A172 (cell line): ENCODE measurements at places on chromosomes 6 and 20. TPM values are rescaled to one million over a fixed set of nuclear protein-coding genes. Genes with fewer than 3 reads are reported as not detected.
A peak's percentile ranks its signal among the peaks of the same experiment; 100 is the strongest.

DNA sequence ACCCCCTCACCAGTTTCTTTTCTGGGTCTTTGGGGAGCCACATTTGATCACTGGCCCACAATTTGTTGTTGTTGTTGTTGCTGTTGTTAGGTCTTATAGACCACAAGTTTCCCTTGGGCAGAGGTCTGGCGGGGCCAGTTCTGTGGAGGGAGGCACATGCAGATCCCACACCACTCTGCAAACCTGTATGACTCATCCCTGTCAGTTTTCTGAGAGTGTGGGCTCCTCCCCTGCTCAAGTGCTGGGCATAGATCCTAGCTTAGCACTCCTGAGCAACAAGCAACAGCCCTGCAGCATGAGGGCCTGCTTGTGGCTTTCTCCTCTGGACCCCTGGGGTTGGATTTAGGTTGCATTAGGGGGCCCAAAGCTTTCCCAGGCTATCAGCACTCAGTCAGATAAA is 411.1 kb upstream of the HTR1E start:
- DNase-seq, result no peak

GRCh38 chr6:36827261-36828079 is 11.8 kb downstream of the CPNE5 start:
- DNase-seq, result peak; percentile 71

- no peak for DNase-seq
Measured at GRCh38 chr6:15368186-15368585, 122.3 kb downstream of the JARID2 start.

GRCh38 chr6:22412994-22413393 is 116.2 kb upstream of the PRL start:
- DNase-seq, result no peak

DNA sequence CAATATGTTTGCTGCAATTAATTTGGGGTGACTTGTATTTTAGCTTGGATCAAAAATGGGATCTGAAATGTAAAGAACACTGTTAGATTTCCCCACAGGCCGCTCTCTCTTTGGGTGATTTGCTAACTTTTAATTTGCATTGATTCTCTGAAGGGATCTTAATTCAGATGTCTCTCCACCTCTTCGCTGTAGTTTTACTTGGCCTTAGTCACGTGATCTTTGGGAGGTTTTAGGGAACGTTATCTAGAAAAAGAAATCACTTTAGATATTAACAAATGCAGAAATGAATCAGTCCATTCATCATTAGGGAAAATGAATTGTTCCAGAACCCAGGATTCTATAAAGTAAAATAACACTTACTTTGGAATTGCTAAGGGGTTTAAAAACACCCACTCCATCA is 390.2 kb downstream of the THBS2 start:
- no peak for DNase-seq

The KHDC1 gene
- 6.4 and 8.5 TPM in 2 replicates for total RNA-seq
